ENCODE measurements at places on chromosomes 5 and 9. TPM values are rescaled to one million over a fixed set of nuclear protein-coding genes. Genes with fewer than 3 reads are reported as not detected.

The CA9 gene
- total RNA-seq = not detected

GRCh38 chr5:97915106-97915505 lies 732.1 kb upstream of the RIOK2 start:
- no peaks in the 10 kb centered on the region for H3K36me3 ChIP-seq
- H3K4me1 ChIP-seq = peaks cover 13% of the 10 kb centered on the region
- H3K27me3 ChIP-seq = no peaks in the 10 kb centered on the region
- no peak overlapping the region for H3K4me3 ChIP-seq

GRCh38 chr5:73126381-73126780 lies 6.0 kb downstream of the TMEM171 start:
- no peaks in the 10 kb centered on the region for H3K36me3 ChIP-seq
- H3K27ac ChIP-seq = no peak overlapping the region
- DNase-seq = no peak

DNA sequence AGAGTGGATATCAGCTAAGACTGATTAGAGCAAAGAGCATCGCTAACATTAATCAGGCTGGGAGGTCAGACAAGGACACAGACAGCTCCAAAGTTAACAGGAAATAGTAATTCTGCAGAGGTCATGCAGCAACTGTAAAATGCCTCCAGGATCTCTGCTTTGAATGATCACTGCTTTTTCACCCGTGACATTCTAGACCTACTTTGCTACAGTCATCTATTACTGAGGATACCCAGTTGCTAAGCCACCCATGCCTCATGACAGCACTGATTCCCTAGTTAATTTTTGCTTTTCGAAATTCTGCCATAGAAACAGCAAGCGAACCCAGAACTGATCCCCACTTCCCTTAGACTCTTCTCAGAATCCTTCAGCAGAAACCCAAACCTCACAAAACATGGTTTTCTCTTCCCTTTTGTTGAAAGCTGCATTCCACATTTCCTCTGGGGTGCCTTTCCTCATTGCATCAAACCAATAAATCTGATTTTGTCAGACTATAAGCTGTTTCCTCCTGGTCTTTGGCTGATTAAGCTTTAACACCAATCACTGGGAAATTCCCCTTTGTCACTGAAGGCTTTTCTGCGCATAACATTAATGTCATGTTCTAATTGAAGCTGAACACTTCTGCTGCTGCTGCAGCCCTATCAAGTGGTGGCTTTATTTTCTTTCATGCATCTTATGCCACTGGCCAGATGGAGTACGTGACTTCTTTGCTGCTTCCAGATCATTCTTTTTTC lies 201.1 kb upstream of the CHD1 start:
- H3K27ac ChIP-seq = no peak overlapping the region
- no peaks in the 10 kb centered on the region for H3K36me3 ChIP-seq
- no peak overlapping the region for H3K4me3 ChIP-seq

GRCh38 chr5:101103874-101104273 lies 200.8 kb upstream of the ST8SIA4 start:
- no peak for DNase-seq
- no peaks in the 10 kb centered on the region for H3K36me3 ChIP-seq
- no peak overlapping the region for H3K27ac ChIP-seq

- DNase-seq = no peak
- H3K4me1 ChIP-seq = no peaks in the 10 kb centered on the region
- H3K4me3 ChIP-seq = no peak overlapping the region
- no peaks in the 10 kb centered on the region for H3K27me3 ChIP-seq
- H3K36me3 ChIP-seq = no peaks in the 10 kb centered on the region
Observed at GRCh38 chr9:72839085-72839484, 113.8 kb downstream of the ALDH1A1 start.

DNA sequence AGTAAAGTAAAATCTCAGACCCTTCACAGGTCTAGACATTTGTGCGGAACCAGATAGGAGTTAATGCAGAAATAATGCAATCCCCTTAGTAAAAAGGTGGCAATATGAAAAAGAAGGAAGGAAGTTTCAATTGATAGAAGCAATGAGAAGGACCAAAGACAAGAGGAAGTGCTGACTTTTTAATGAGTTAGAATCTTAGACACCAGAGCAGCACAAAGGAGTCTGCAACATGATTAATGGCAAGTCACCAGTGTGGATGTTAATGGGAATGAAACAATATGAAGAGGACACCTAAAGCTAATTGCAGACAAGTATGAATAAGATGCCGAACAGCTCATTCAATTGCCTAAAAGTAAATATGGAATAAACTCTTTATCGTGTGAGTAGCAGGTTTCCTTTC lies 50.9 kb downstream of the MEGF9 start:
- H3K36me3 ChIP-seq = no peaks in the 10 kb centered on the region
- H3K27ac ChIP-seq = no peak overlapping the region
- H3K27me3 ChIP-seq = no peaks in the 10 kb centered on the region
- DNase-seq = no peak
- no peak overlapping the region for H3K4me3 ChIP-seq
- H3K4me1 ChIP-seq = peaks cover 8% of the 10 kb centered on the region

All from esophagus muscularis mucosa (tissue), 4 donors.